ENCODE measurements at places on chromosomes 13 and 19.

- DNase-seq, result no peak
These were observed 195.0 kb upstream of the STARD13 start for GRCh38 chr13:33480561-33480960.

DNA sequence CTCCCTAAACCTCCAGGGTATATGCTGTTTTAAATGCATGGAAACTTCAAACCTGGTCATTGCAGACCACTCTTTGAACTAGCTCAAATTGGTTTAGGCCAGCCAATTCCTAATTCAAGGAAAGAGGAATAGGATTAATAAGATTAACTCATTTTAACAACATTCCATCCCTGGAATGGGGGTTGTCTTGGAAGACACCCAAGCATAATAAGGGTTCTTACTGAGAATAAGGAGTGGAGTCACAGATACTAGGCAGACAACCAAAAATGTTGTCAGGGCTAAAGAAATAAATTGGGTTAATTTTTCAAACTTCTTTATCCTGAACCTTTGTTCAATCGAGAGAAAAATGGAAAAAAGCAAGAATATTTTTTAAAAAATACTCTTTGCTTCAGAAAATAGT, 186.2 kb downstream of the PCDH9 start:
- no peak for DNase-seq

DNA sequence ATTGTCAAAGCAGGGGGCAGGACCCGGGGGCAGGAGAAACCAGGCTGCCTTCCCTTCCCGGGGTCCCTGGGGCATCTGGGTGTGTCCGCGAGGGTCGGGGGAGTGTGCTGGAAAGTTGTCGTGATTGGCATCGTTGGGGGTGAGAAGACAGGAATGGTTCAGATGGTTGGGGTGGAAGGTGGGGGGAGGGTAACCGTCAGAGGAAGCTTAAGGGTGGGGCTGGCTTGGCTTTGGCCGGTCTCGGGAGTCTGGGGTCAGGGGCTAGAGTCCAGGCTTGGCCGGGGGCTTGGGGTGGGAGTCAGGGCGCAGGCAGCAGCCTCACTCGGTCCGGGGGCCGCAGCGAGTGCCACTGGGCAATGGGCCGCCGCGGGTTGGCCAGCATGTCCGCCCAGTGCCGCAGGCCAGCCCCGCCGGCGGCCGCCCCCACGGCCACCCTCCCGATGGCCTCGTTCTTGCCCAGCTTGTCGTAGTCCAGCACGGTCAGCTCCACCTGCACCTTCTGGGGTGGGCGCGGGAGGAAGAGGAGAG, 6.8 kb upstream of the DNAAF3 start:
- no peak for DNase-seq

DNA sequence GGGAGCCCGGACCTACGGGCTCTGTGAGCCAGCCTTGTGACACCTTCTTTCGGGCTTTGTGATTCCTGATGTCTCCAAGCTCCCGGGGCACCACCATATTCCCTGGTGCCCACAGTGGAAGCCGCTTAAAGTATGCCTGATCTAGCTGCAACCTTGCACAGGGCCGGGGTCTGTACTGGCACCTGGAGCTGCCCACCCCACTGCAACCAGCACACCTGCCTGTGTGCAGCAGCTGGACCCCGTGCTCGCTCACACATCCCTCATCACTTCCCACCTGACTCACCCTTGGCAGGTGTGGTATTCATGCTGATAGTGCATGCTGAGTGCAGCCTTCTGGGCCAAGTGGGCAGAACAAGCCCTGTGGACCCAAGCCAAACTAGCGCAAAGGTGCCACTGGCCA, 1981.1 kb upstream of the PCDH20 start:
- DNase-seq, result no peak
